ENCODE measurements at places on chromosomes 3 and 15.
A peak's percentile ranks its signal among the peaks of the same experiment; 100 is the strongest.

- no peak overlapping the region for H3K27ac ChIP-seq
- no peaks in the 10 kb centered on the region for H3K27me3 ChIP-seq
- peaks cover 18% of the 10 kb centered on the region for H3K4me1 ChIP-seq
- H3K4me3 ChIP-seq = no peak overlapping the region
- H3K36me3 ChIP-seq = no peaks in the 10 kb centered on the region
Observed at GRCh38 chr15:101003706-101004105, 84.5 kb downstream of the LRRK1 start.

GRCh38 chr3:112739252-112739965 lies 98.5 kb upstream of the CCDC80 start:
- no peak overlapping the region for H3K27ac ChIP-seq
- no peak for DNase-seq
- H3K27me3 ChIP-seq = no peaks in the 10 kb centered on the region
- no peaks in the 10 kb centered on the region for H3K36me3 ChIP-seq
- H3K4me3 ChIP-seq = no peak overlapping the region

DNA sequence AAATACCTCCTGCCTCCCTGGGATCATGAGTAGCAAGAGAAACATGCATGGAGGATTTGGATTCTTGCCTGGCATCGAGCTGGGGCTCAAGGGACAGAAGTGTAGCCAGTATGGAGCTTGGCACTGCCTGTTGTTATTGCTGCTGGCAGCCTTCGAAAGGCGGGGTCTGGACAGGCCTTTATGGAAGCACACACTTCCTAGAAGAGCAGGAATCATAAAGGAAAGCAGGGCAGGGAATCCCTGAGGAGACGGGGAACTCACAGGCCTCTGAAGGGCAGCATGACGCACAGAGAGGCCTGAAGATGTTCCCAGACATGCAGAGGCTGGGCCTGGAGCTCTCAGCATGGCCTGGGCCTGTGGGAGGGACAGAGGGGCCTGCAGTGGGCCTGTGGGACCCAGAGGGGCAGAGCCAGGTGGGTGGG lies 18.6 kb upstream of the SLC41A3 start:
- H3K4me1 ChIP-seq = no peaks in the 10 kb centered on the region
- no peaks in the 10 kb centered on the region for H3K27me3 ChIP-seq
- H3K27ac ChIP-seq = no peak overlapping the region
- no peak for DNase-seq
- H3K4me3 ChIP-seq = no peak overlapping the region

- H3K27ac ChIP-seq = peak overlapping the region; percentile 8
- DNase-seq = peak; percentile 36
- H3K4me3 ChIP-seq = no peak overlapping the region
- H3K36me3 ChIP-seq = peaks cover 80% of the 10 kb centered on the region
- H3K27me3 ChIP-seq = no peaks in the 10 kb centered on the region
Observed at GRCh38 chr15:77034695-77035489, 36.0 kb downstream of the TSPAN3 start.

DNA sequence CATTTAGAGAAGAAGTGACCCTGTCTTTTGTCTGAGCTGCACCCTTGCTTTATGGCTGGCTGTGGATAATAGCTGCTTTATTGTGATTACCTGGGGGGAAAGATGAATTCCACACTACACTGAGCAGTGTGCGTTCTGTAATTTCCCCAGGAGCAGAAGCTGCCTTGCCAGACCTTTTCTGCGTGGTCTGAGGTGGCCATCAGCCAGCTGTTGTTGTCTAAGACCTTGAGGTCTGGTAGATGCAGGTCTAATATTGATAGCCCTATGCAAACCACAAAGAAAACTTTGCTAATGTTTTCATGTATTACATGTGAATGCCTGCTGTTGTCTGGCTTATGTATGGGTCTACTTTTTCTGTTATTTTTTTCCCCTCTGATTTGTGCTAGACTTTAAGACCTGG lies 144.6 kb downstream of the THSD4 start:
- peaks cover 3% of the 10 kb centered on the region for H3K27me3 ChIP-seq
- no peak overlapping the region for H3K27ac ChIP-seq
- no peaks in the 10 kb centered on the region for H3K4me1 ChIP-seq
- no peak overlapping the region for H3K4me3 ChIP-seq
- DNase-seq = no peak
- no peaks in the 10 kb centered on the region for H3K36me3 ChIP-seq

GRCh38 chr3:171054921-171055320 lies 28.4 kb upstream of the SLC2A2 start:
- H3K4me3 ChIP-seq = no peak overlapping the region
- H3K27ac ChIP-seq = no peak overlapping the region
- no peak for DNase-seq

GRCh38 chr3:100256731-100257151 lies 4.1 kb upstream of the TBC1D23 start:
- H3K4me3 ChIP-seq = no peak overlapping the region
- no peaks in the 10 kb centered on the region for H3K27me3 ChIP-seq
- DNase-seq = no peak
- peaks cover 14% of the 10 kb centered on the region for H3K4me1 ChIP-seq

- no peak overlapping the region for H3K4me3 ChIP-seq
- H3K4me1 ChIP-seq = peaks cover 45% of the 10 kb centered on the region
- no peak overlapping the region for H3K27ac ChIP-seq
Observed at GRCh38 chr3:177174607-177175170, 22.6 kb downstream of the TBL1XR1 start.

All from CD4-positive, alpha-beta T cell (primary cell).